ENCODE measurements at places on chromosomes 2 and 18.

DNA sequence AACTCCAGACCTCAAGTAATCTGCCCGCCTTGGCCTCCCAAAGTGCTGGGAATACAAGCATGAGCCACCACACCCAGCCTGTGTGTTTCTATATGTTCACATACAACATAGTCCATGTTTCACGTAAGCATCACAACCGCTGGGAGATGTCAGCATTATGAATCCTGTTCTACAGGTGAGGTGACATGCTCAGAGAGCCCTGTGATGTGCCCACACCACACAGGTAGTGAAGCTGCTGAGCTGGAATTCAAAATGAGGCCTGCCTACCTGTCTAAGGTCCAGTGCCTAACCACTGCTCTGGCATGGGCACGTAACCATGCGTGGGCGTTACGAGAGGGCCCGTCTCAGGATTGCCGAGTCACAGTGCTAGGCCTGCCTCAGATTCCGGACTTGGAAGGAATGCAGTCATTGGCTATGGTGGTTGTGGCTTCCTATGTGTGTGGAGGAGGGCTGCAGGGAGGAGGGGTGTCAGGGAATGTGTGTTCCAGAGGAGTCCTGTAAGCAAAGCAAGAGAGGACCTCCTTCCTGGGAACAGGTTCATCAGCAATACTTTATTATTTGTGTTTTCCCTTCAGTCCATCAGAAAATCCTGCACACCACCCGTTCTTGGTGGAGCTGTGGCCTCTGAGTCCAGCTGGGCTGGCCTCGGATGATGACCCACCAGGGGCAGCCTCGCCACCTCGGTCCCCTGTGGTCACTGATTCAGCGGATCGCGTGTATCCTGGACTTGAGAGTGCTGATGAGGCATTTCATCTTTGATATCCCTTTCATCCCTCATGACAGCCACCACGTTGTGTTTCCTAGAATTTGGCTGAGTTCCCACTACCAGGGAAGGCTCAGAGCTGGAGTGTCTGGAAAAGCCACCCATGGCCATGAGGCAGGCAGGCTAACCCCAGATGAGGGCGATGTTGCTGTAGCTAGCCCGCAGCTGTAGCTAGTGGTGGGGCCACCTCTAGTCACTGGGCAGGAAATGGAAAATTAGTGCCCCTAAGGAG, 31.1 kb downstream of the HK2 start:
- DNase-seq = no peak

DNA sequence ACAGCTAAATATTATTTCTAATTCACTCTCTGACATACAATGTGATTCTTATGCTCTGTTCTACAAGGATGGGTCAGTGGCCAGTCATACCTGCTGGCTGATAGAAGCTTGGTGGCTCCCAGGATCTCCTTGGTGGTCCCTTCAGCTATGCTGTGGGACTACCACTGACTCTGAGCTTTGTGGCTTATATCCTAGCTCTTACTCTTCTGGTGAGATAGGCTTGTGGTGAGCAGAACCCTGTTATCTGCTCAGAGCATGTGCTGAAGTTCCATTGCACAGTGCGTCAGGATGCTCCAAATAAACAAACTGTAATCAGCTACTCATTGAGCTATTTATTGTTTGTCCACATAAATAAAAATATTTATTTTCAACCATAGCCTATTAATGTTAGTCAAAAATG, 51.7 kb downstream of the MFSD6 start:
- no peak for DNase-seq

- no peak for DNase-seq
Observed at GRCh38 chr2:54904836-54905235, 145.4 kb downstream of the RTN4 start.

DNA sequence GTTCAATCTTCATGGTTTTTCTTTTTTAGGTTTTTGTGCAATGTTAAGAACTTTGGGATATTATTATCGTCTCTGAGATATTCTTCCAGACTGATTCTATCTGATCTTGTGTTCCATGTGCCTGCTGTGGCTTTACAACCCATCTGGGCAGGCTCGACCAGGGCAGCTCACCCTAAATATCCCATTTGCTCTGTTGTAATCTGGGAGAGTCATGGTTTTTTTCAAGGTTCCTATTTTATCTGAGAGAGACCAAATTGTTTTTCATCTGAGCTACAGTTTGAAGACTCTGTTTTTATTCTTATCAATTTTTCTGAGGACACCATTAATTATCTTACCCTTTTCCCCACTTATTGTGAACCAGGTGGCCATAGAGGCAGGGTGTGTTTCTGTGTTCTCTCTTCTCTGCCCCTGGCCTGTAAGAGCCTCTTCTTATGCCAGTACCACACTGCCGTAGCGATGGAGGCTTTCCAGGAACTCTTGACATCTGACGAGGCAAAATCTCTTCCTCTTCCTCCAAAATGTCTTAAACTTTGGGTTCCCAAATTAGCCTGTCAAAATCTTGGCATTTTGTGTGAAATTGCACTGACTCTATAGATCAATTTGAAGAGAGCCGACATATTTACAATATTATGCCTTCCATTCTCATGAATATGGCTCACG, 3.1 kb downstream of the SP140L start:
- DNase-seq = no peak

DNA sequence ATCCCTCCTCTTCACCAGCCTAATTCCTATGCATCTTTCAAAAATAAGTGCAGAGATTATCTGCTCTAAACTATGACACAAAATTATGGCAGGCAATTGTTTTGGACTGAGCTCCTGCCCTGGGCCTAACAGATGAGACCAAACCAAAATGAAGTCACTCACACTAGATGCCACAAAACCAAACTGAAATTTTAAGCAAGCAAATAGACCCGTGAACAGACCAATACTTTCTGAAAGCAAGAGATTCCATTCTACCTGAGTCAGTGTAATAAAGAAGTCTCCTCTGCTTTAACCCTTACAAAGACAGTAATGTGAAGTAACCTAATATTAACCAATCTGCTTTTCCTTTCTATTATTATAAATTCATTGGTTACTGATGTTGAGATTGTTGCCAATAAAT, 84.3 kb downstream of the RIT2 start:
- DNase-seq = no peak

- no peak for DNase-seq
Observed at GRCh38 chr2:12424219-12424618, 292.5 kb upstream of the TRIB2 start.

DNA sequence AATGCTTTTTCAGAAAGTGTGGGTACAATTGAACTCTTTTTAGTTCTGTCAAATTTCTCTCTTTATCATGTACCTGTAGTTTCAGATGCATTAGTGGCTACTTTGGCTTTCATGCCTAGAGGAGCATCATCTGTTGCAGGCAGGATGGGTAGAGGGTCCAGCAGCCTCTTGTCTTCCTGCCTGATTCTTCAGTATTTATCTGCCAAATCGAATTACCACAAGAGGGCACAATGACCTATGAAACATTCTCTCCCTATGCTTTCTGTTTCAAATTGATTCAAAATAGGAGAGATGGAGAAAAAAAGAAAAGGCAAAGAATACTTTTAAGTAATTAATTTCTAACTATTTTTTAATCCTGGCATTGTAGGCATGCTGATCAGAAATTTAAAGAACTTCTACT, 477.2 kb downstream of the TRIB2 start:
- no peak for DNase-seq

DNA sequence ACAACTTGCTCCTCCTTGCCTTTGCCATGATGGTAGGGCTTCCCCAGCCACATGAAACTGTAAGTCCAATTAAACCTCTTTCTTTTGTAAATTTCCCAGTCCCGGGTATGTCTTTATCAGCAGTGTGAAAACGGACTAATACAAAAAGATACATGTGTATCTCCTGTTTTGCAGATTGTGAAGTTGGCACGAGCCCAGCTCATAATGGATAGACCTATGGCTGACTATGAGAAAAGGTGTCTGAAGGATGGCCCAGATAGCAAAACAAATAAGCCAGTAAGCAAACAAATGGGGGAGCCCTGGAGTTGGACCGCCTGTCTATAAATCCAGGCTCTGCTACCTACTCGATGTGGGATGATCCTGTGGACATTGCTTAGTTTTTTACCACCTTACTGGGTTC, 15.5 kb upstream of the PRKCE start:
- no peak for DNase-seq

- no peak for DNase-seq
Observed at GRCh38 chr2:17821535-17822444, 5.5 kb downstream of the MSGN1 start.

GRCh38 chr2:186887107-186888090, 38.4 kb upstream of the ZSWIM2 start:
- DNase-seq = no peak

- no peak for DNase-seq
Observed at GRCh38 chr18:48679236-48679635, 140.4 kb downstream of the CTIF start.

- DNase-seq = no peak
Observed at GRCh38 chr2:105721991-105722511, 22.7 kb upstream of the NCK2 start.

DNA sequence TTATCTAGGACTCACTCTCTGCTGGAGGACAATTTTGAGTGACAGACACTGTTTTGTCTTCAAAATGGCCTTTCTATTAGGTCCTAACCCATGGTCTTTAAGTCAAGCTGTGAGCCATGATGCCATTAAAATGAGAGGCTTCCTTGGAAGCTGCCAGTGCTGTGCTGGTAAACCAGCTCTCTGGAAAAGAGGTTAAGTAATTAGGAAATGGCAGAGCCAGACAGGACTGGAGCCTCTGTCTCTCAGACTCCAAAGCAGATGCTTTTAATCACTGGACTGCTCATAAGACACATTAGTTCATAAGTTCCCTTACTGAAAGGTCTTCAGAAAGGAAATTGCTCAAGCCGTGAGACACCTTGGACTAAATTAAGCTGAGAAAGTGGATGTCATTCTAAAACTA, 25.8 kb upstream of the LHCGR start:
- DNase-seq = no peak

DNA sequence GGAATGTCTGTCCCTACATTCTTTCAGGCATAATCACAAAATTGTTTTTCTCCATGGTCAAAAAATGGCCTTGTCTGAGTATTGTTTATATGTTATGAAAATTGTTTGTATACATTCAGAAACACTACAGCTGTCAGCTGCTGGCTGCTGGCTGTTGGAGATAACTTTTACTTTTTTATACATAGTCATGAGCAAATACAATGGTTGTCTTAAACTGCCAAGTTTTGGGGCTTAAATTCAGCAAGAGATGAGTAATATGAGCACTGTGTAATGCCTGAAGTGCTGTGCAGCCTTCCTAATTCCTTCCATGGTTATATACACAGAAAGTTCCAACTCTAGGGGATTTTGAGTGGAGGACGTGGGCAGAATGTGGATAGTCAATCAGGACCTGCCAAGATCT, 168.9 kb upstream of the RMP24 start:
- DNase-seq = no peak
